Hematopoietic multipotent progenitor cell (in vitro differentiated cells): ENCODE measurements at places on chromosomes 2 and 18.
A peak's percentile ranks its signal among the peaks of the same experiment; 100 is the strongest.

- no peak for DNase-seq
Measured at GRCh38 chr2:154447727-154448418, 250.6 kb upstream of the KCNJ3 start.

GRCh38 chr2:110103061-110103961, 12.3 kb downstream of the MALL start:
- DNase-seq: no peak

- no peak for DNase-seq
Measured at GRCh38 chr2:187302586-187302985, 145.5 kb downstream of the CALCRL start.

DNA sequence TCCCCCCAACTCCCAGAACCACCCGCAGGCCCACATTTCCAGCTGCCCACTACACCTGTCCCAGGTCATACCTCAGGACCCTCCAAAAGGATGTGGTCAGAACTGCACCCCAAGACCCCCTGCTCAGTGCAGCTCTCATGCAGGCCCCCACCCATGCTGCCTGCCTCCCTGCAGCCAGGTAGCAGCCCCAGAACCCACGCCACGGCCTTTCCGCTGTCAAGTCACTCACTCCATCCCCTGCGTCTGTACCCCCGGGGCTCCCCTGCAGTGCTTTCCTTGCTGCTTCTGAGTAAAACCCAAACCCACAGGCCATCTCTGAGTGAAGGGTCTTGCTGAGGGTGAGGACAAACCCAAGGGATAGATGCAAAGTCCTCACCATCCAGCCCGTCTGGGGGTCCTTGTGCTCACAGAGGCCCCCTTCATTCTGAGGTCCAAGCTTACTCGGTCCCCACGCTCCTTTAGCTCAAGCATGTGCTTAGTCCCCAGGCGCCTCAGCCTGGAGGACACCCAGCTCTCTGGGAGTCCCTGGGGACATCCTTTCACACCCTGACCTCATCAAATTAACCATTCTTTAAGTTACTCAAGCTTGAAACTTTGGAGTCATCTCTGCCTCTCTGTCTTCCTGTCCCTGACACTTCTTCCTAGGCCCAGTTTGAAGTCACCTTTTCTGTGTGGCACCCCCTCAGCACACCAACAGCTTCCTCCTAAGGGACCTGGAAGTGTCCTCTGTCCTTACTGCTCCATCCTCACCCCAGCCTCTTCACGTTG, 130.1 kb downstream of the SMAD7 start:
- DNase-seq: no peak

- no peak for DNase-seq
Measured at GRCh38 chr18:57128220-57128932, 18.5 kb upstream of the BOD1L2 start.

GRCh38 chr2:107419191-107419590, 407.5 kb upstream of the RGPD4 start:
- no peak for DNase-seq

GRCh38 chr2:239389414-239390329, 11.1 kb downstream of the HDAC4 start:
- DNase-seq: no peak

GRCh38 chr2:33632831-33633230, 33.7 kb upstream of the FAM98A start:
- no peak for DNase-seq

DNA sequence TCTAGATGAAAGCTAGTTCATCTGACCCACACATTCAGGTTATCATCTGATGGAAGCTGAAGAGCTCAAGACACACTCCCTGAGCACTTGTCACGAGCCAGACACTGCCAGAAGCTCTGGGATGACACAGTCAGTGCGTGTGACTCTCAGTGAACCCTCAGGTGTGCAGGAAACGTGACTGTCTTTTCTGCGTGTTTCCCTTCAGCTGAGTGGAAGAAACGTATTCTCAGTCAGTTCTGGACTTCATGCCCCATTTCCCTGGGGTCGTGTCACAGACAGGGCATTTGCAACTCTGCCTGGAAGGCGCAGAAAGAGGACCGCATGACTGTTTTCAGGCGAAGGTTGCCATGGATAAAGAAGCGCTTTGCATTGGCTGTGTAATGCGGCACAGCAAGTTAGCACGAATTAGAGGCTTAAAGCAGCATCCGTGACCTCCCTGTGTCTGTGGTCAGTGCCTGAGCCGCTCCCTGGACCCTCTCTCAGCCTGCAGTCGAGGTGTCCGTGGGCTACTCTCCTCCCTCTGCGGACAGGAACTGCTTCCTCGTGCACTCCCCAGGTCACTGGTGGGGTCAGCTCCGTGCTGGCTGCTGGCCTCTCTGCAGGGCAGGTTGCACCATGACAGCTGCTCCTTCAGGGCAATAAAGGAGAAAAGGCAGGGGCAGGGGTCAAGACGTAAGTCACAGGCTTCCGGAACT, 3.3 kb upstream of the ALLC start:
- no peak for DNase-seq

- DNase-seq: no peak
Measured at GRCh38 chr18:55983433-55983832, 395.4 kb upstream of the TCF4 start.

DNA sequence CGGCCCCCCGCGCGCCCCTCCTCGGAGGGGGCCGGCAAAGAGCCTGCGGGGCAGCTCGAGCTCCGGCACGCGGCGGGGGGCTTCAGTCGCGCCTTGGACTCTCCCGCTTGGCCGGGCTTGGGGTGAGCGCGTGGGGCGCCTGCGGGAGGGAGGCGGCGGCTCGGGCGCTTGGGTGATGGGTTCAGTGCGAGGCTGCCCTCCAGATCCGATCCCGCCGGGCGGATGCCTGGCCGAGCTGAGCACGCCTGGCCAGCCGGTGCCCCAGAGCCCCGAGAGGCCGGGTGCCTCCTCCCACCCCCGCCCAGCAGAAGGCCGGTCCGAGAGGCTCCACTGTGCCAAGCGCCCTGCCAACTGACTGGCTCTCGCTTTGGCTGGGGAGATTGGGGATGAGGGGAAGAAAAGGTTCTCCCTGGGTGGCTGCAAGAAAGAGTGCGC, 273 bp upstream of the NXPH2 start:
- no peak for DNase-seq

GRCh38 chr2:88897715-88898114, 206.2 kb downstream of the RPIA start:
- no peak for DNase-seq

DNA sequence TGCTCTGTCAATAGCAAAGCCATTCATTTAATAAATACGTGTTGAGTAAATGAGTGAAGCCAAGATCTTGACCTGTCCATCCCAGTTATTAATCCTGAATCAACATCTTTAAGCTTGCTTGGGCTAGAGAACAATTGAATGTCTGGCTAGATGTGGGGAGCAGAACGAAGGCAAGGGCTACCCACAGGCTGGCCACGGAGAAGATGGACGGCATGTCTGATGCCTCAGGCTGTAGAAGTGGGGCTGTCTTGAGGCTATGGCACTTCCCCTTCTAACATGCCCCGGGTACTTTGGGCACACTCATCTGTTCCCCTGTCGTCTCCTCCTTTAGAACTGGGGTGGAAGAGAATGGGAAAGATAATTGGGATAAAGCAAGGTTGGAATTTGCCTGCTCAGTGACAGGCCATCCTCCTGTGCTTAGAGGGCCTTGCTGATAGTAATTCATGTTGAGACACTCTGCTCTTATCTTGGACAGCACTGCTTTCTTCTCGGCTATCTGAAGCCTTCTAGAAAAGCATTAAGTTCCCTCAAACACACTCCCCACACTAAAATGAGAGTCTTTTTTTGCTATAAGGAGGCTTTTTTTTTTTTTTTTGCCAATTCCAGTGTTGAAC, 225.7 kb downstream of the MREG start:
- no peak for DNase-seq

GRCh38 chr2:44330801-44331200, 30.5 kb downstream of the PREPL start:
- no peak for DNase-seq

GRCh38 chr18:2338601-2339000, 232.7 kb downstream of the METTL4 start:
- DNase-seq: no peak

GRCh38 chr2:6723865-6724604, 141.7 kb downstream of the CMPK2 start:
- DNase-seq: no peak

DNA sequence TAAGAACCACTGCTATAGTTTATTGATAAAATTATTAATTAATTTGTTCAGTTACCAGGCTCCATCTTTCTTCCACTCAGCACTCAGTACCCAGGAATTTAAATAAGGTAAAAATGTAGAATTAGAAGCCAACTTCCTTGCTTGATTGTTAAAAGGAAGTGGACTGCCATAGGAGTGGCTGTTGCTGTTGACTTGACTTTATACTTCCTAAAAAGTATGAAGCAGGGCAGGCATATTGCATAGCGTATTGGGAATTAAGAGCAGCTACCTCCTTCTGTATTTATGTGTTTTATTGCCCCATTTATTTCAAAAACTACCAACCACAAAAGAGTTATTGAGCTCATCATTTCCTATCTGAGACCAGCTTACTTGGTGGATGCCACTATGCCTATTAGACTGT, 27.9 kb downstream of the PSMD1 start:
- DNase-seq: no peak

DNA sequence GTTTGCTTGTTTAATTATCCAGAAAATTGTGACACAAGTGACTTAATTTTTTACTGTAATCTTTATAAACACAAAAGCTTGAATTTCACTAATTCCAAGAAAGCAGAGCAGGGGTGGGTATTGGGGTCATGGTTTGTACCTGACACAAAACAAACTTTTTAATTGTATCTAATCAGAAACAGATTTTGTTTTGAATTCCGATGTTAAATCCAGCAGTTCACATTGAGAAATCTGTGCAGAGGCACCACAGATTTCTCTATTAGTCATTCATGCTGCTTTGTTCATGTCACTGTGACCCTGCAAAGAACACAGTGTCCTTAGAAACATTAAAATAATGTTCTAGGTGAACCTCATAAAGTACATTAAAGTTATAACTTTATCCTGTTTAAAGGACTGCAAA, 443.4 kb downstream of the NYAP2 start:
- no peak for DNase-seq

DNA sequence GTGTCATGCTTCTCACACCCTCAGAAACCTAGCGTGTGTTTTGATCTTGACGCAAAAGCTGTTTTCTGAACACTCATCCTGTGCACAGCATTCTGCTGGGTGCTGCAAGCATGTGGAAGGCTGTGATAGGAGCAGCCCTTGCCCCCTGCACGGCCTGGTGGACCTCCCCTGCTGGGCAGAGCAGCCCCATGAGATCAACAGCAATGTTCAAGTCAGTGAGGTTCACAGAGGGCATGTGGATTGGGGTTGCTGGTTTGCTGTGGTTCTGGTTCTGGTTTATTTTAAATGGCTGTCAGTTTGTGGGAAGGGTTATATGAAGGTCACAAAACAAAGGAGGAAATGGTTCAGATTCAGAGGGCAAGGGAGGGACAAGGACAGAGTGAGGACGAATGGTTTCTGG, 71.3 kb downstream of the SOWAHC start:
- DNase-seq: no peak

DNA sequence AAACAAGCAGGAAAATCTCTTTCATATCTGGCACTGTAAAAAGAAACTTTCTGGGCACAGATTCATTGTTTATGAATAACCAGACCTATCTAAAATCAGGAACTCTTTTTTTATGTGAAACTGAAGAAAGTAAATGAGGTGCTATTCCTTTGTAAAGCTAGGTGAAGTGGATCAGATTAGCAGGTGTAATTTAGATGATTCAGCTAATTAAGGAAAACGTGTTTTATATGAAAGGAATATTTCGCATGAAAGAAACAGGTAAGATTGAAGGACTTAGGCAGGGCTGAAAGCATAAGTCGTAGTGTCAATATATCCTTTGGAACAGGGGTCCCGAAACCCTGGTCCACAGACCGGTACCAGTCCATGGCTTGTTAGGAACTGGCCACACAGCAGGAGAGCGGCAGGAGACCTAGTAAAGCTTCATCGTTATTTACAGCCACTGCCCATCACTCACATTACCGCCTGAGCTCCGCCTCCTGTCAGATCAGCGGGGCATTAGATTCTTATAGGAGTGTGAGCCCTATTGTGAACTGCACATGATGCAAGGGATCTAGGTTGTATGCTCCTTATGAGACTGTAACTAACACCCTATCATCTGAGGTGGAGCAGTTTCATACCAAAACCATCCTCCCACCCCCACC, 20.3 kb upstream of the XIRP2 start:
- no peak for DNase-seq

GRCh38 chr18:21242141-21242779, at the start of gene GREB1L:
GREB1L (plus strand) TSS chr18:21242232; CDS start chr18:21383519, 141,287 bp downstream.
- peak; percentile 32 for DNase-seq

DNA sequence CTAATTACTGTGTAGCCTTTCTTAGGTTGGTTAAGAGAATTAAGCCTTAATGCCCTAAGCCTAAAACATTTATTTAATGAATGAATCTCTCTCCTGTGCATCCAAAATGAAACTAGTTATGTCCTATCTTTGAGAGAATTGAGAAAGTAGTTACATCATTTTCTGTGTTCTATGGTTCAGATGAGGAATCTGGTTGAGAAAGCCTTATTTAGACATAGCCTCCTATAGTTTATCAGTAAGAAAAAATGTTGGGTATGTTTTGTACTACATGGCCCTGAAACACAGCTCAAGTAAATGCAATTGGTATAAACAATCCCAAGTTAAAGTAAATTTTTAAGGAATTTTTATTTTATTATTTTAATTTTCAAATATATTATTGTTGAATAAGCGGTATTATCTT, 25.9 kb upstream of the RAMP1 start:
- no peak for DNase-seq

DNA sequence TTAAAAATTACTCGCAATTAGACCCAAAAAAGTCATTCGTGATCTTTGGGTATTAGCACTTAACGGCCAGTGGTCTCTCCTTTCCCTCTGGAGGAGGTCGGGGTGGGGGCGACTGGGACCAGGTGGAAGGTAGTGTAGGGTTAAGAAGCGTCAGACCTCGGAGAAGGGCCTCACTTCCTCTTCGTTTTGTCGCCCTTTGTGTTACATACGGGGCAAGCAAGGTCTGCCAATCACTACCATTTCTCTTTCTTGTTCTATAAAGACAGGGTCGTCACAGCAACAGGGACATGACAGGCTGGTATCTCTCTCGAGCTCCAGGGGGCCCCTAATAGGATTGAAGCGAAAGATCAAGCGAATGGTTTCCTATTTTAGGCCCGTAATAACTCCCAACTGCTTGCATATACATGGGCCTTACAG, 136.6 kb downstream of the INSIG2 start:
- no peak for DNase-seq

- no peak for DNase-seq
Measured at GRCh38 chr2:62467100-62467474, 38.9 kb downstream of the TMEM17 start.
